A549 treated with Mapracorat at 1 μM for 4 hours (cell line): ENCODE measurements at places on chromosomes 16 and 17. TPM values are rescaled to one million over a fixed set of nuclear protein-coding genes. Genes with fewer than 3 reads are reported as not detected.

TAC4 gene
- not detected in 5 replicates for total RNA-seq

NRN1L gene
- total RNA-seq: 0.29 TPM in 1 of 5 replicates, not detected in the others

LCMT1 gene
- total RNA-seq: 35.2 to 40.7 TPM (median 37.8 TPM) in 5 replicates

CCL7 gene
- total RNA-seq: 0.34 to 0.38 TPM in 2 of 5 replicates, not detected in the others

TNK1 gene
- total RNA-seq: 1.2 to 1.8 TPM (median 1.4 TPM) in 5 replicates

BOLA2B gene
- 131 to 236 TPM (median 196 TPM) in 5 replicates for total RNA-seq

MT3 gene
- 0.29 to 0.64 TPM (median 0.48 TPM) in 3 of 5 replicates, not detected in the others for total RNA-seq

AKTIP gene
- 23.8 to 27.2 TPM (median 25.4 TPM) in 5 replicates for total RNA-seq
